ENCODE measurements at places on chromosomes 11 and 22.
A peak's percentile ranks its signal among the peaks of the same experiment; 100 is the strongest.

GRCh38 chr11:70542811-70543210 lies 144.5 kb downstream of the CTTN start:
- no peak for DNase-seq

GRCh38 chr22:25364736-25365241 lies 145.3 kb downstream of the CRYBB2 start:
- no peak for DNase-seq

GRCh38 chr22:29723766-29724165 lies 4.0 kb downstream of the CABP7 start:
- no peak for DNase-seq

DNA sequence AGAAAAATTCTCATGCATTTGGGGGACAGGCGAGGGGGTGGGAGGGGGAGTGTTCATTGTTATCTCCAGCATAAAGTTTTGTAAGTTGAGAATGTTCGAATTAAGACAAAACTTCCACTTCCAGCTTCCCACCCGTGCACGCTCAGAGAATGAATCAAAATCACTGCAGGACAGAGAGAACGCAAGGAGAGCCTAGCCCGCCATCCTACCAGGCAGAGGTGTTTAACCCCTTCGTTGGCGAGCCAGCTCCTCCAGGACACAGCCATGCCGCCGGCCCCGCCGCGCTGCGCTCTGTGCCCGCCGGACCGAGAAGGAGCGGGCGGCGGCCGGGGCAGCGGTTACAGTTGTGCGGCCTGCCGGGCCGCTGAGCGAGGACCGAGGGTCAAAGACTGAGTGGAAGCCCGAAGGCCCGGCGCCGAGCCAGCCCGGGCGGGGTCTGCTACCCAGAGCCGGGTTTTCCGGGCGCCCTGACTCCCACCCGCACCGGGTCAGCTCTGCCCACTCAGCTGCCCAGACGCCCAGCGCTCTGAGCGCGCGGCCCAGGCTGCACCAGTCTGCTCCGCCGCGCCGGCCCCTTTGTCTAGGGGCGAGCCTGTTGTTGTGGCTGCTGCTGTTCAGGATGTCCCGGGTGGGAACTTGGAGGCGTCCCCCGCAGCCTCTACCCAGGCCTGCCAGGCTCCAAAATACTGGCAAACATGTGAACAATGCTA lies at the start of gene NOX4:
Gene NOX4, minus strand, starts transcription at position 395 of the 710 bp plus-strand sequence. Its CDS starts 129 bp downstream, at position 266.
- no peak for DNase-seq

DNA sequence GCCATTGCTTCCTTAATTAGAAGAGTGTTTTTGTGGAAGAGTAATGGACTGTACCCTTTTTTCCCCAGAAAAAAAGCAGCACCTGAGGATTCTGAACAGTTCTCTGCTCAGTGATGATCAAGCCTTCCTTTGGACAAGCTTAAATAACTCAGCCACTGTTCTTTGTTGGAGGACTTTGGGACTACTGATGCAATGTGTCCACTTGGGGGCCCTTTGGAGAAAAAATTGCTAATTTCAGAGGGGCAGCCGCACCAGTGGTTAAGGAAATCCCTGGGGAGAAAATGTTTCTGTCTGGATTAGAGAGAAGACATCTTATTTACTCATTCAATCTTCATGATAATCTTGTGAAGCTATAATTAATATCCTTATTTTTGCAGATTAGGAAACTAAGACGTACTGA lies 5.3 kb upstream of the KMT2A start:
- peak; percentile 46 for DNase-seq

GRCh38 chr11:46463701-46464421 lies 72.3 kb upstream of the CHRM4 start:
- no peak for DNase-seq

DNA sequence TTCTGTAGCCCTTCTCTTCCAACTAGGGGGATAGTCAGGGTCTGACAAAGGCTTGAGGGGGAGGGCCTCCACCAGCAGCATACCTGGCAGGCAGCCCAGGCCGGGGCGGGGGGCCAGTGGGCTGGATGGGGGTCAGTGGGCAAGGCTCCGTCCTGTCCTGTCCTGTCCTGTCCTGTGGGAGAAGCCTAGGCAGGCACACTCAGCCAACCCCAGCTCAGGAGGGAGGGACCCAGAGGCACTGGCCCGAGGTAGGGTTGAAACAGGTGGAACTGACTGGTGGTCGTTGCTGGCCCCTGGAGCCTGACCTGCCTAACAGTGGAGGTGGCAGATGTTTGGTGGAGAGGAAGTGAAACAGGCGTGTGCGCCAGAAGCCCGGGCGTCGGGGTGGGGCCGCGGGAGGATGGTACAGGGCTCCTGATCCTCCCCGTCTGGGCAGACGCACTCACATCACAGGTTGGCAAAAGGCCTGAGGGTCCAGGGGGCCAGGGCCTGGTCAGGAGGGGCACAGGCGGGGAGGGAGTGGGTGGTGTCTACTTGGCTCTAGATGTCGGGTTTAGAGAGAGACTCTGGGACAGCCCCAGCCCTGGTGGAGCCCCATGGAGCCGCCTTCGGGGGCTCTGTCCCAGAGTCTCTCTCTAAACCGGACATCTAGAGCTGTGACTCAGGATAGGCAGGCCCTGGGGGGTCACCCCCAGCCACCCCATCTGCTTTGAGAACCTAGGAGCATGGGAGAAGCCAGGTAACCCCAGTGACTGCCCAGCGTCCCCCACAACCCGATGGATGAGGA lies 32.5 kb upstream of the GRAMD4 start:
- no peak for DNase-seq

- no peak for DNase-seq
Observed at GRCh38 chr22:25930083-25930482, 188.1 kb downstream of the MYO18B start.

DNA sequence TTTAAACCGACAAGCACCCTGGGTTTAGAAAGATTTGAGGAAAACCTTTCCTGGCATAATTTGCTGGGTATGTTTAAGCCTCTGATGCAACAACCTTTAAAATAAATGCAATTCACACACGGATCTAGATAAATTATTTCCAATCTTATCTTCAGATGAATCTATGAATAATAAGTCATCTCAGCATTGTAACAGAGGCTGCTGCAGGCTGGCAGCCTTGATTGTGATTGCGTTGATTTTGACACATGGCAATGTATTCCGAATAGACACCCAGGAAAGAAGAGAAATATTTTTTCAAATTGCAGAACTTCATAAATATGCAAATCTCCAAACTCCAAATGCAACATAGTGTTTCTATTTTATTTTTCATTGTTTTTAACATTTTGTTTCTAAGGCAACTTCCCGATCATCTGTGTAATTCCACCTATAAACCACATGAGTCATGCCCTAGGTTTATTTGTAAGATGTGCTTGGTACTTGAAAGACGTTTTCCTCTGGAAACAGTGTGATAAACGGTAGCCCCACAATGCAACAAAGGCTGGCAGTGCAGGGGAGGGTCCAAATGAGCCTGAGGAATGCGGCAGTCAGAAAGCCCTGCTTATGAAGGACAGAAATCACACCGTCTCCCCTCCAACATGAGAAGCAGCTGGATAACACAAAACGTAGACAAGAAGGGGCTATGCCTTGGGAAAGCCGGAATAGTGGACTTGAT lies 359.0 kb downstream of the BRD1 start:
- no peak for DNase-seq

GRCh38 chr11:118146554-118146953 lies 6.1 kb downstream of the SCN4B start:
- no peak for DNase-seq

GRCh38 chr22:27435844-27436576 lies 365.5 kb downstream of the MN1 start:
- DNase-seq, result no peak

DNA sequence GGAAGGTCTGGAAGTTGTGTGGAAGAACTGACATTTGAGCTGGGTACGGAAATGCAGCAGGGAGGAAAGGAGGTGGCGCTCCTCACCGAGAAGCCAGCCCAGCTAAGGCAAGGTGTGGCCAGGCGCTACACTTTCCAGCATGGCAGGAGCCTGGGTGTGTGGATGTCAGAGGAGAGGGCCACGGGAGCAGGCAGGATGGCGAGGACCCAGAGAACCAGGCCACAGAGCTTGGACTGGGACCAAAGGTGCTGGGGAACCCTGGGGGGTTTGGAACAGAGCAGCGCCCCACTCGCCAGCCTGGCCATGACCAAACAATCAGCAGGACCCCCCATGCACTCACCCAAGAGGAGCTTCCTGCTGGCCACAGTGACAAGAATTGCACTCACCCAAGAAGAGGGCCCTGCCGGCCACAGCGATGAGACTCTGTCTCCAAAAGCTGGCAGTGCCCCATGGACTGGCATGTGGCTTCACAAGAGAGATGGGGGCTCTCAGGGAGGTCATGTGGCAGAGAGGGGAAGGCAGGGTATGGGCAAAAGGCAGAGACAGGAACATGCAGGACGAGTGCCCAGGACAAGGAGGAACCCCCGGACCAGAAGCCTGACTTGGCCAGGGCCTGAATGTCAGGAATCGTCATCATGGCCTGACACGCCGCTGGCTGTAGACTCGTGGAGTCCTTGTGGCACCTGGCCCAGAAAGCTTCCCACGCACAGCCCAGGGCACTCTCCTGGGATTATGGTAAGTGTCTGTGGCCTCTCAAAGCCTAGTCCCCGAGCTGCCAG lies 45.4 kb downstream of the IGF2 start:
- no peak for DNase-seq

- DNase-seq, result no peak
Observed at GRCh38 chr11:65311170-65311678, 3.4 kb upstream of the CDC42EP2 start.

GRCh38 chr11:116535994-116536393 lies 236.8 kb downstream of the BUD13 start:
- no peak for DNase-seq

DNA sequence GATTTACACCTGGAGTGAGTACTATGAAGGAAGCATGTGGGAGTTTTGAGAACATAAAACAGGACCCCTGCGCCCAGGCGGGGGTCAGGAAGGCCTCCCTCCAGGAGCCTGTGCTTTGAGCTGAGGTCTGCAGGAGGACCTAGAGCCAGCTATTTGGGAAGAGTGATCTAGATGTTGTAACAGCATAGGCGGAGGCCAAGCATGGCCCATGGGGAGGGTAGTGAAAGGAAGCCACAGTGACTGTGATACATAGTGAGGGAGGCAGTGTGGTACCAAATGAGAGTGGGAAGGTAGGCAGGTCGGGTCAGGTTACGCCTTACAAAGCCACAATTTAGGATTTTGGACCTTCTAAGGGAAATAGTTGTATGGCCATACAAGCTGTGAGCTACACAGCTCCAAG lies 147.5 kb downstream of the PARVA start:
- no peak for DNase-seq

- no peak for DNase-seq
Observed at GRCh38 chr11:132883241-132883640, 649.1 kb downstream of the OPCML start.

GRCh38 chr11:79042824-79043223 lies 398.0 kb downstream of the TENM4 start:
- no peak for DNase-seq

- DNase-seq, result no peak
Observed at GRCh38 chr11:75371949-75372876, 20.8 kb upstream of the ARRB1 start.

GRCh38 chr11:78083021-78083420 lies 3.4 kb upstream of the NDUFC2 start:
- DNase-seq, result no peak

- DNase-seq, result no peak
Observed at GRCh38 chr11:129610545-129610944, 205.1 kb upstream of the TMEM45B start.

DNA sequence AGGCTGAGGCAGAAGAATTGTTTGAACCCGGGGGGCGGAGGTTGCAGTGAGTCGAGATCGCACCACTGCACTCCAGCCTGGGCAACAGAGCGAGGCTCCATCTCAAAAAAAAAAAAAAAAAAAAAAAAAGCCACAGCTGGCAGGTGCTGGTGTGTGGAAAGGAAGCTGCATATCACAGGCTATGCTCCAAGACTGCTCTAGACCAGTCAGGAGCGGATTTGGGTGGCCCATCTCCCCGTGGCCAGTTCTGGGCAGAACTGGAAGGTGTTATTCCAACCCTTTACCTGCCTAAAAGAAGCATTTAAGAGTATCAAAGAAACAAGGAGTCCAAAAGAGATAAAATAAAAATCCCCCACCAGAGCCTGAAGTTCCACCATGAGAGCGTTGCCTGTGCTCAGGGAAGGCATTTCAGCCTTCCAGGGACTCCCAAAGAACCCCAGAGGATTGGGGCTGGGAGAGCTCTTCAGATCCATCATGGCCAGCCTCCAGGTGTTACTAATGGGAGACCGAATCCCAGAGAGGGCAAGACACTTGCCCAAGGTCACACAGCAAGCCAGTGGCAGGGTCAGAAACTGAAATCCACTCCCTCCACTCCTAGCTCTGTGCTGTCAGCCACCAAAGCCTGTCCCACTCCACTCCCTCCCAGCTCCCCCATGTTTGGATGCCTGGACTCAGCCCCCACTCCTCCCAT lies 14.3 kb downstream of the MFNG start:
- no peak for DNase-seq

- no peak for DNase-seq
Observed at GRCh38 chr11:9739123-9739900, 75.4 kb downstream of the SWAP70 start.

- no peak for DNase-seq
Observed at GRCh38 chr22:17346578-17346977, 22.7 kb upstream of the CECR2 start.

DNA sequence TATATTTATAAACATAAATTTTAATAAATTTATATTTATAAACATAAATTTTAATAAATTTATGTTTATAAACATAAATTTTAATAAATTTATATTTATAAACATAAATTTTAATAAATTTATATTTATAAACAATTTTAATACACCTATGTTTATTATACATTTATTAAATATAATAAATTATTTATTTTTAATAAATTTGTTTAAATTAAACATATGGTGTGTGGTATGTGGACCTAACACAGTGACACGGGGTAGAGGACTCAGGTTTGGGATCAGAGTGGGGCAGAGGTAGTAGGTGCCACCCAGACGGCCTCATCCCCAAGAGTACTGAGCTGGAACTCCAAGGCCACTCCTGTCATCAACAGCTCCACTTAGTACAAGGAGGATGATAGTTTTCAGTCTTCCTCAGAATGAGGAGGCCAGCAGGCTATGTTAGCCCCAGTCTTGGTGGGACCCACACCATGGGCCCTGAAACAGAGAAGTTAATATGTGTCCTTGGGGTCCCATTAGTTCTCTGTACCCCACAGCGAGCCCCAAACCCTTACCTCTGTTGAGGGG lies 46.7 kb upstream of the BID start:
- DNase-seq, result peak; percentile 13

DNA sequence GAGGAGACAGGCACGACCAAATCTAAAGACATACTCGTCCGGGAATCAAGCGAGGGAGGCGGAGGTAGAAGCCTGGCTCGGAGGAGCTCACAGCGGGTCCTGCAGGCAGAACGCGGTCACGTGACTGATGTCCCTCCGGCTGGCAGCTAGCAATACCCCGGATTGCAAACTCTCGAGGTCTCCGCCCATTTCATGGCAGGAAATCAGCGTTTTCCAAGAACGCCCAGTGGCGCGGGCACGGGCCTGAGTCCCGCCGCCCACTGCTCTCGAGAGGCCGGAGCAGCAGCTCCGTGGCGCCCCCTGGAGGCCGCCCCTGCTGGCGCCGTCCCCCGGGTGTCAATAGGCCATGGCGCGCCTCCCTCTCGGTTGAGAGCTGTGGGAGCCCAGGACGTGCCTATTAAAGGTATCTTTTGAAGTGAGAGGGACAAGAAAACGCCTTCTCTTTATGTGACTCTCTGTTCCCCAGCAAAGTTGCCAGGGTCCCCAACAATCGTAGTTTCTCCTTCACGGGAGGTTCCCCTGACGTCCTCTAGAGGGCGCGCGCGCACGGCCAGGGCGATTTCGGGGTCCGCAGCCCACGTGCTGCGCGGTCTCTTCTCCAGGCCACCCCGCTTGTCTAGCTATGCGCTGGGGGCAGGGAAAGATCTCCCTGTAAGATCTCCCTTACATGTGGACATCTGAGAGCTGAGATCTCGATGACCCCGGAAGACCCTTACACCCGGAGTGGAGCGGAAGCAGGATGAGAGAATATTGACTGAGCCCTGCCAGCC lies 37.3 kb upstream of the RBFOX2 start:
- DNase-seq, result peak; percentile 85

All from NB4 (cell line).